Heart right ventricle (tissue), 16 donors: ENCODE measurements at places on chromosomes 4 and X. TPM values are rescaled to one million over a fixed set of nuclear protein-coding genes. Genes with fewer than 3 reads are reported as not detected.

- DNase-seq: no peak
Measured at GRCh38 chr4:2695346-2696060, 60.6 kb downstream of the TNIP2 start.

UGT2B17 gene
- not detected for polyA plus RNA-seq

SSX2B gene
- not detected for polyA plus RNA-seq

GRCh38 chrX:74523870-74524735 is 90.3 kb downstream of the RLIM start:
- DNase-seq: no peak

DNA sequence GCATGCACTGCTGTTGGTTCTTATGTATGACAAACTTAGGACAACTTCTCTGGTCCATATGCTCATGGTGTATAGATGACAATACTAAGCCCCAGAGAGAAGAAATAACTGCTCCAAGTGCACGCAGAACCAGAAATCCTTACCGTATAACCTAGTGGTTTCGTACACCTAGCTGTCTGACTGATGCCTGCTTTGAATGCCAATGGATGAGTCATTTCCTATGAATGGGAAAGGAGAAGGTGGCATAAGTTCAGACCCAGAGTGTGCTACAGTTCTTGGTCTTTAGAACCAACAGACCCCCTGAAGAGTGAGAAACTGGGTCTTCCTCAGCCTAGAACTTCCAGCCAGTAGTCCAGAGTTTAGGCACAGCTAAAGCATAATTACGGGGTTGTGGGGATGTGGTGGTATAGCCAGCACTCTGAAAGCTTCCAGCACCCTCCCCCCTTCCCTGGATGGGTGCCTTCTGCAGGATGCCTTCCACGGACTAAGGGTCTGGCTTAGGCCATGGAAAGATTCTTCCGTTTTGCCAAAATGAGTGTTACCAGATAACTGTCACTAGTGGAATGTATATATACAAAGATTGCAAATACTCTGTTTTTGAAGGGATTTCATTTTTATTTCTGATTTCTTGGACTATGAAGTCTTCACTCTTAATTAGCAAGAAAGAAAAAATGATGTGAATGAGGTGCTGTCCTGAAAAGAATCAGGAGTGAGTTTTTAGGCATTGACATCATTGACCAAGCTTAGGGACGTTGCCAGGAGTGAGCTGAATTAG is 84.6 kb upstream of the PACRGL start:
- no peak for DNase-seq

DNA sequence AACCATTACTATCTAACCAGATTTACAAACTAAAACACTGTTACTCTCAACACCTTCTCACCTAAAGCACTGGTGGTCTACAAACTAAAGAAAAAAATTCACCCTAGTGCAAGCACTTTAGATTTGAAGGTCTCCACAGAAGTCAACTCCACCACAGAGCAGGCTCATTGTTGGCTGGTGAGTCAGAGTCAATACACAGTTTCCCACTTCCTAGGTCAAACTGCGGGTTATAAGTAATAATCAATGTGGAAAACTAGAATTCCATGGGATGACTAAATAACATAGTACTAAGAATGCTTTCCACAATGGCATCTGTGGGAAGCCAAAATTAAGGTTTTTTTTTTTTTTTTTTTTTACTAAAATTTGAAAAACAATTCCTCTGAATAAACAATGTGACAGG is 191.8 kb downstream of the PDGFC start:
- DNase-seq: no peak

ELOVL6 gene
- 3.0 TPM for polyA plus RNA-seq

DNA sequence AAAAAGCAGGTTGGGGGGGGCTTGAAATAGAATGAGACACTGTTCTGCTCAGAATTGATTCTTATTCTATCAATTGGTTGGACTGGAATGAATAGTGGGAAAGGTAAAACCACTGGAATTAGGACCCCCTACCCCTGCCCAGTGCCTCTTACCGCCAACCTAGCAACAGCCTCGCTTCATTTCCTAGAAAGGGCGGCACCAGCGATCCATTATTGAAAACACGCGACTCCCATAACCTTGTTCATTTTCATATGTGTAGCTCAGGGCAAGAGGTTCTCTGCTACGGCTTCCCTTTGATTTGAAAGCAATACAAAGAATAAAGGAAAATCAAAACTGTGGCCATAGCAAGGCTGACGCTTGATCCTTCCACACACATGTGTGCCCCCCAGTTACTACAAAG is 33.7 kb downstream of the IDS start:
- DNase-seq: no peak

- peak; percentile 7 for DNase-seq
Measured at GRCh38 chr4:145679991-145680455, at the start of gene C4orf51. Gene C4orf51 (plus strand): TSS chr4:145680146. CDS start chr4:145680204, 58 bp downstream.

- no peak for DNase-seq
Measured at GRCh38 chr4:15021311-15021710, 19.0 kb downstream of the CPEB2 start.

DNA sequence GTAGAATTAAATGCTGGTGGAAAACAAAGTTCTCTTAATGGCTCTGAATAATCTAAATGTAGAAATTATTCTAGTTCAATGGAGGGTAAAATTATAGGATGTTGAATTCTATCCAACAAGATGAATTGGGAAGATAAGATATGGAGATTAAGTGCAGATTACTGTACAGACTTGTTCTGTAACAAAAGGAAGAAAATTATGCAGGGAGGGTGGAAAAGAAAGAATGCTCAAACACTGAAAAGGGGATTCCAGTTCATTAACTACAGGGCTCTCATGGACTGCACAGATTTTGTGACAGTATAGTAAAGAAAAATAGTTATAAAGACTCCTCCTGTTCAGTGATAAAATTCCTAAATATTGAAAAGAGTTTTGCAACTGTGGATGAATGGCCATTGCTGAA is 1794.0 kb upstream of the PCDH7 start:
- no peak for DNase-seq

- DNase-seq: no peak
Measured at GRCh38 chr4:57144466-57144865, 34.3 kb upstream of the IGFBP7 start.

HTN1 gene
- polyA plus RNA-seq: not detected

GRCh38 chr4:145098675-145099037 is 545 bp downstream of the ABCE1 start:
- peak; percentile 40 for DNase-seq

GPR173 gene
- polyA plus RNA-seq: 0.70 TPM

- DNase-seq: no peak
Measured at GRCh38 chrX:82384401-82384800, 1123.7 kb upstream of the POU3F4 start.

RAB40AL gene
- 0.37 TPM for polyA plus RNA-seq

GNRHR gene
- polyA plus RNA-seq: not detected

DNA sequence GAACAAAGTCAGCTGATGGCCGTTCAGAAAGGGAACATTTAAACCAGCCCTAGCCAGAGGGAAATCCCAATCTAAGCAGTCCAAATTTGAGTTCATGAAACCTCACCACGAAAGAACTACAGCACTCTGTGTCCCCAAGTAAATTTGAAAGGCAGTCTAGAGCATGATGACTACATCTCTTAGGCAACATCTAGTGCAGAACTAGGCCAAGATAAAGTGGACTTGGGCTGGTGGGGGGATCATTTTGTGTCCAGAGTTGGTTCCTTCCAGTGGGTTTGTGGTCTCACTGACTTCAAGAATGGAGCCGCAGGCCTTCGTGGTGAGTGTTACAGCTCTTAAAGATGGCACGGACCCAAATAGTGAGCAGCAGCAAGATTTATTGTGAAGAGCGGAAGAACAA is 64.9 kb downstream of the KLHL4 start:
- no peak for DNase-seq

DNA sequence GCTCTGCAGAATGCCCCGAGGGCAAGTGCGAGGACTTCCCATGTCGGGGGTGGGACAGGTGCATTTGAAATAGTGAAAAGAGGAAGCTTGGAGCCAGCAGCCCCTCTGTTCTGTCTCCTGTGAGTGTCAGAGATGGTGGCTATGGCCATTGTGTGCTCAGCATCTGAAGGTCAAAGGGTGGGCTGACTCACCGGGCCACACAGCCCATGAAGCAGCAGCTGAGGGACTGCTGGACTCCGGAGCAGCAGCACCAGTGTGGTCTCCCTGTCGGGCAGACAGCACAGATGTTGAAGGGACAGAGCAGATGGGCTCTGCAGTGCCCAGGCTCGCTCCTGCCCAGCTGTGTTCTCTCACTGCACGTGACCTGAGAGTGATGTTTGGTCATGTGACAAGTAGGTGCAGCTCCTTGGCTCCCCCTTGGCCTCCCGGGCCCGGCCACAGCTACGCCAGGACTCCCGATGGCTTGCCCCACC is 53.5 kb downstream of the TBC1D14 start:
- DNase-seq: no peak

DNA sequence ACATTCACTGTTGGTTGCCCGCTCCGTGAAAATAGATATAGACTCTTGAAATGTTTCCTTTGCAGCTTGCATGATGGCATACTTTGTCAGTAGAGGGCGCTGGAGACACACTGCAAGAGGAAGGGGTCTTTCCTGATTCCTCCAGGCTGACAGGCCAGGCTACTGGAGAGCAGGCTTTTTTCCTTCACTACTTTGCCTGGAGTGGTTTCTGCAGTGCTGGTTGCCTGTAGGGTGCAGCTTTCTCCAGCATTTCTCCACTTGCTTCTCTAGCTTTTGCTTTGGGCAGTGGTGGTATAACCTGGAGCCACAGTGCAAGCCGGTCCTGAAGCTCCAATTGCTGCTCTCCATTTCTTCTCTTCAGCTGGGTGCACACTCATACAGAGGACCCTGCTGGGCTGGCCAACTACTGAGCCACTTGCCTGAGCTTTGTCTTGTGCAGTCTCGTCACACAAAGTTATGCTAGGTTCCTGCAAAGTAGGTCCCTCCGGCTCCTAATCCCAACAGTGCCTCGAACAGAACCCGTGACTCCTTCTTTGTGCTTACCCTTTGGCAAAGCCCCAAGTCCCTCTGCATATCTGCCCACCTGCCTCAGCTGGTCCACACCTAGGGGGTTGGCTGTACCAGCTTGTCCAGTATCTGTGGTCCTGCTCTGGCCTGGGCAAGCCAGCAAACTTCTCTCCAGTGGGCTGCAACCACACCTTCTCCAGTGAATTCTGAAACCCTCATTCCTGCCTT is 46.3 kb downstream of the RASSF6 start:
- DNase-seq: no peak

DNA sequence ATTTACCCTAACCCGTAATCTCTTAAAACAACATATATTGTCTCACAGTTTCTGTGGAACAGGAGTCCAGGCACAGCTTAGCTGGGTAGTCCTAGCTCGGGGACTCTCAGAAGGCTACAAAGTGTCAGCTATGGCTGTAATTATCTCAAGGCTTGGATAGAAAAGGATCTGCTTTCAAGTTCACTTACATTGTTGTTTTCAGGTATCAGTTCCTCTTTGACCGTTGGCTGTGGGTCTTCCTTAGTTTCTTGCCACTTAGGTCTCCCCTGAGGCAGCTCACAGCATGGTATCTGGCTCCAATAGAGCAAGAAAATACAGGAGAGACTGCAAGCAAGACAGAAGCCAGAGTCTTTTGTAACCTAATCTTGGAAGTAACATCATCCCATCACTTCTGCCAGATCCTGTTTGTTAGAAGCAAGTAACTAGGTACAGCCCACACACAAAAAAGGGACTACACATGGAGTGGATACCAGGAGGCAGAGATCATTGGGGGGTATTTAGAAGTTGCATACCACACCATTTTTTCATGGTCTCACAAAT is 137.0 kb downstream of the MAGEB5 start:
- DNase-seq: no peak

MID1IP1 gene
- polyA plus RNA-seq: 20.0 TPM
